Activated CD4-positive, alpha-beta memory T cell treated with anti-CD3 and anti-CD28 coated beads, Interleukin-2, amount 10 ng/mL, durations not matched to agents 7 days and 5 days (primary cell): ENCODE measurements at places on chromosomes 4 and X. TPM values are rescaled to one million over a fixed set of nuclear protein-coding genes. Genes with fewer than 3 reads are reported as not detected.

Gene CT45A3
- total RNA-seq: not detected

Gene NDST3
- not detected for total RNA-seq

Gene CCDC149
- not detected for total RNA-seq

Gene CXCL5
- not detected for total RNA-seq

DNA sequence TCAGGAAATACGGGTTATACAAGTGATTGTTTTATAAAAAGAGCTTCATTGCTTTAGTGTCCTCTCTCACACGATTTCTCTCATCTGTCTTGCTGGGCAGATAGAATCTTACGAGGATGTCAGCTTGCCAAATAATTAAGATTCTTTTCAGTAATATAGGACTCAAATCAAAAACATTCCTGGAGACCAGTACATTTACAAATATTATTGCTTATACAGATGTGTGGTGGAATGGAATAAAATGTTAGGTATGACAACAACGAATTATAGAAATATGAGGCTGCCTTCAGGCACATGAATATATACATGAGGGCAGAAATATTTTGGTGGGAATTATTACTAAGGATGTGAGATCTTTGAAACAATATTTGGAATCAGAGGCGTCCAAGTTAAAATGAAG is 88.9 kb downstream of the GC start:
- DNase-seq: no peak
- peaks cover 5% of the 10 kb centered on the region for H3K27me3 ChIP-seq
- H3K36me3 ChIP-seq: no peaks in the 10 kb centered on the region

- H3K4me3 ChIP-seq: no peak overlapping the region
- H3K4me1 ChIP-seq: peaks cover 11% of the 10 kb centered on the region
- DNase-seq: no peak
- H3K27me3 ChIP-seq: no peaks in the 10 kb centered on the region
- no peaks in the 10 kb centered on the region for H3K36me3 ChIP-seq
Measured at GRCh38 chrX:130846746-130847145, 56.3 kb downstream of the ENOX2 start.

DNA sequence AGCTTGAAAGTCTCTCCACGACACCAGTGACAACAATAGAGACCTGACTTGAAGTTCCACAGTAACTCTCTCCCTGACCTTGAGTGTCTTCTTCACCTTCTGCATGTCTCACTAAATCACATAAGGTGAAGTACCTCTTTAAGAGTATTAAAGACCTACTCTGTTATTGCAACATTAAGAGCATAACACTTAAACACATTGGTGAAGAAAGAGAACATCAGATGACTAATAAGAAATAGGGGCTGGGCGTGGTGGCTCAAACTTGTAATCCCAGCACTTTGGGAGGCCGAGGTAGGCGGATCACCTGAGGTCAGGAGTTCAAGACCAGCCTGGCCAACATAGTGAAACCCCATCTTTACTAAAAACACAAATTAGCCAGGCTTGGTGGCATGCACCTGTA is 33.9 kb upstream of the MAPK10 start:
- H3K27ac ChIP-seq: no peak overlapping the region
- H3K4me3 ChIP-seq: no peak overlapping the region
- DNase-seq: no peak
- H3K36me3 ChIP-seq: no peaks in the 10 kb centered on the region
- no peaks in the 10 kb centered on the region for H3K27me3 ChIP-seq
- no peaks in the 10 kb centered on the region for H3K4me1 ChIP-seq
